ENCODE measurements at places on chromosomes 4 and X.

GRCh38 chr4:153260553-153261300 is 56.5 kb downstream of the TRIM2 start:
- DNase-seq = no peak

GRCh38 chrX:132795181-132795580 is 163.2 kb downstream of the HS6ST2 start:
- no peak for DNase-seq

DNA sequence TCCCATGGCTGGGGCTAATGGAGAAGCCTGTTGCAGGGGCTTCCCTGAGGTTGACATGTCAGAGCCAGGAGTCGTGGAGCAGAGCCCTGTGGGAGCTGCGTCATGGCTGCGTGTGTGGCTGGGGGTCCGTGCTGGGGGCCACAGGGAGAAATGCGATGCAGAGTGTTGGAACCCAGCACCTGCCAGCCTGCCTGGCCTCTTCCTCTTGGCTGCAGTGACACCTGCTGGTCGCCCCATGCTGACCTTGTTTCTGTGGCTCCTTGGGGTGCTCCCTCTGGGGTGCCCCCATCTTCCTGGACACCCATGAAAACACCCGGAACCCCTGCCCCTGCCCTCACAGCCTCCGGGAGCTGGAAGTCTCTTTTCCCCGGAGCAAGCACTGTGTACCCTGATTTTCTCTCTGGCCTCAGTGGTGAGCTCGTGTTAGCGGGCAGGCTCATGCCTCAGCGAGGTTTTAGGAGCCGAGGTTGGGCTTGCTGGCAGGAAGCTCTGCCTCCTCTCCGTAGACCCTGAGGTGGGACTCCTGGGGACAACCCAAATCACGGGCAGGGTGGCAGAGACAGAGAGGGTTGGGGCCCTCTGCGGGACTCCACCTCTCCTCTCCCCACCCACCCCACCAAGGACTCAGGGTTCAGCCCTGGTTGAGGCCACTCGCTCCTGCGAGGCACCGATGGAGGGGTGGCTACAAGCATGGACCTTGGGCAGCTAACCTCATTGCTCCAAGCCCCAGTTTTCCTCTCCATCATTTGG is 103.7 kb downstream of the SORCS2 start:
- no peak for DNase-seq

GRCh38 chrX:101676571-101676970 is 16.9 kb upstream of the ARMCX2 start:
- no peak for DNase-seq

DNA sequence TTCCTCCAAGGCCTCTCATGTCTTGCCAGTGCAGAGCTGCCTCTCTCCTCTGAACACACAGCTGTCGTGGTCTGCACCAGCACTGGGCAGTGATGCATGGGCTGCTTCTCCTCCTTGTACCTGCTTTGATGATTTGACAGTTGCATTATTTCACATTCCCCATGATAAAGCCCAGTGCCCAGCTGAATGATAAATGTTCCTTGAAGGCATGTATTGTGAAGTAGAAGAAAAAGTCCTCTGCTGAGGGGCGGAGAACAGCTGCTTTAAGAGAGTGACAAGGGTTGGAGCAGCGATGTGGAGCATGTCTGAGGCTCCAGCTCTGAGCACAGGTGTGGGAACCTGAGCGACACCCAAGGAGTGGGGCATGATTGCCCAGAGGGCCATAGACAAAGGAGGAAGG is 21.1 kb upstream of the TRIM2 start:
- DNase-seq = no peak

GRCh38 chrX:19875050-19875431 is 12.4 kb downstream of the SH3KBP1 start:
- DNase-seq = no peak

GRCh38 chr4:107155366-107155765 is 119.3 kb upstream of the DKK2 start:
- DNase-seq = no peak

DNA sequence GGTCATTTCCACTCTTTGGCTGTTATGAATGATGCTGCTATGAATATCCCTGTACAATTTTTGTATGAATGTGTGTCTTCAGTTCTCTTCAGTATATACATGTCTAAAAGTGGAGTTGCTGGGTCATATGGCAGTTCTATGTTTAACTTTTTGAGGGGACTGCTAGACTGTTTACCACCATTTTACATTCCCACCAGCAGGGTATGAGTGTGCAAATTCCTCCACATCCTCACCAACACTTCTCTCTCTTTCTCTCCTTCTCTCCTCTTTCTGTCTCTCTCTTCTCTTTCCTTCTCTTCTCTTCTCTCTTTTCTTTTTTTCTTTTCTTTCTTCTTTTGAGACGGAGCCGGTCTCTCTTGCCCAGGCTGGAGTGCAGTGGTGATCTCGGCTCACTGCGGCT is 7.8 kb downstream of the WWC2 start:
- DNase-seq = no peak

DNA sequence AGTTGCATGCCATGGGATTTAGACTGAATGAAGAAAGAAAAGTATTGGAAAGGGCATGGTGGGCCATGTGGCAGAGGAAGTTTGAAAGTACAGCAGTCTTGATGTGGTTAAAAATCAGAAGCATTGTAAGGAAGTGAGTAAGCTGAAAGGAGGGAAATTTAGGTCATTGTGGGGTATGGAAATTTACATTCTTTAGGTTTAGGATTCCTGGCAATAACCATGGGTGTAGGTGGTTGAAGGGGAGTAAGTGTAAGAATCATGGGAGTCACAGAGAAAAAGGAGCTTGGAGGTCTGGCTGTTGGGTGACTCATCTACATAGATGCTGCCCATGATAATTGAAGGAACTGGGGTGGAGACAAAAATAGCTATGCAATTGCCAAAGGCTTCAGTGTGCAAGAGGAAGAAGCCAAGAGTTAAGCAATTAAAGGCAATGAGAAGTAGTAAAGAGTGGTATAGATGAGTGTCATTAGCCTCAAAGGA is 243.8 kb upstream of the LDB2 start:
- DNase-seq = no peak

DNA sequence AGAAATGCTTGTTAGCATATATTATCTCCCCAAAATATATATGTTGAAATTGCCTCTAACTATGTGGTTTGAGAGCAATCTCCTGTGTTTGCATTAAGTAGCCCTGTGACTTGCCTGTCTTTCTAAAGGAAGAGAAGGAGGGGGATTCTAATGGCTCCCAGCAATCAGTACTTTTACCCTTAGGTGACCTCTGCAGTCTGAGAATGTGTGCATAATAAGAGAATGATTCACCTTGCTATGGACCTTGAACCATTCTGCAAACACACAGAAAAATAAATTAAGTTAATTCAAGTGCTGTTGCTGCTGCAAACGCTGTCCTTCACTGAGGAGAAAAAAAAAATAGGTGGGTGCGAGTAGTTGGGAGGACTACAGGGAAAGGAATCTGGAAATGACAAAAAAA is 322.2 kb downstream of the IQCM start:
- no peak for DNase-seq

DNA sequence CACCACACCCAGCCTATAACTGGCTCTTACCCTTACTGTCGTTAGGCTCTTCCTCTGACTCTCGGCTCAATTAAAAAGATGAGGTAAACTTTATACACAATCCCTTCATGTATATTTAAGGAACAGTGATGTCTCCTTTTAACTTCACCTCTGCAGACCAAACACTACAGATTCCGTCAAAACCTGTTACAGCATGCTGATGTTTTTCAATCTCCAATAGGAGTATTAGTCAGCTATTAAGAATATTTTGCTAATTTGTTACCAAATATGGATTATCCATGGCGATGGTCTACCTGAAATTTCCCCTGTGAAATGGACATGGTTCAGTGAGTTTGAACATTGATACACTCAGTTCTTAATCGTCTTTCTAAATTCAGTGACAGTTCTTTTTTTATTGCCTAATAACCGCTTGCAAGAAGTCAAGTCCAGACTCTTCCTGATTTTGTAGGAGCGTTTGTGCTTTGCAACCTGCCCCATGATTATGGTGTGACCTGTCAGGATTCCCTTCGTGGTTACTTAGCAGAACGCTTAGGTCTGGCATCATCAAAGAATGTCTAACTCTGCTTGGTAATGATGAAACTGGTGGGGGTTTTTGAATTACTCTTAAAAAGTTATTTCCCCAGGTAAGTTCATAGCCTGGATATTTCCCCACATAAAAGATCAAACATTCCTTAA is 72.2 kb upstream of the STOX2 start:
- no peak for DNase-seq

DNA sequence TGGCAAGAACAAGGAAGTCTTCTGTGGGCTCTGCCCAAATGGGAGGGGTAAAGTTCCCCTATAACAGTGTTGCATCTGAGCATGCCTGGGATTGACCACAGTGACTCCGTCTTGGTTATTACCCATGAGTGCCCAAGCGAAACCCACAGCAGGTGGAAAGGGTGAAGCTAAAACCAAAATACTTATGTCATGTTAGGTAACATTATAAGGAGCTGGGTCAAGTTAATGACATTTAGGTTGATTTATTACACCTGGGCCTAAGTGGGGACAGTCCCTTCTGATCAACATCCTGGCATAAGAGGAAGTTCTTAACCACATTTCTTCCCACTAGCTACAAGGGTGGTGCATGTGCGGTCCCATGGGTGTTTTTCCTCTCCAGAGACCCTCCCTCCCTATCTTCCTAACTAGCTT is 1.3 kb upstream of the ZNF732 start:
- DNase-seq = no peak

DNA sequence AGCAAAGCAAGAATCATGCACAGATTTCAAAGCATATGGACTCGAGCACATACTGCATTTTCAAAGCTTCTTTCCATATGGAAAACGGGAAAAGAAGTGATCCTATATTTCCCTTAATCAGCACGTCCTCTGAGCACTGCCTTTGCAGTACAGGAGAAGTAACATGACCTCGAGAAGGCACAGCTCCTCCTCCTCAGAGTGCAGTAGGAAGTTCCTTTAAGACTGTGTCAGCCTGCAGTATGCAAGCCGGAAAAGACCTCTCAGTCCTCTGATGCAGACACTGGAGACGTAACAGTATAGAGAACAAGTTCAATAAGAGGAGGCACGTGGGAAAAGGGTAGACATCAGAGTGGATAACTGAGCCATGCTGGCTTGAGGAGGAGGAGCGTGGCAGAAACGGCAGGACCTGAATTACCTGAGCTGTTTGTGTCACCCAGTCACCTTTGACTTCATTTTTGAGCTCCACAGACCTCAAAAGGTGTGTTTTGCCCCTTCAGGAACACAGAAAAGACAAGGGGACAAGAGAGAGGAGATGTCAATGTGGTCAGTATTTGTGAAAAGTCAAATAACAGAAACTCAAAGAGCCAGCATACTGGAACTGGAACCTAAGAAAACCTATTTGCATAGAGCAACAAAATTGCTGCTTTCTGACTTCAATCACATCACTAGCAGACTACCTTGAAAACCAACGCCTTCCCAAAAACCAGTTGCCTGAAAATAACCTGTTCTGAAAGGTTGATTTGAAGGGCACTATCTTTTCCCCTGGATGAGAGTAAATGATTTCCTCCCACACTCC is 20.8 kb downstream of the IRF2 start:
- no peak for DNase-seq

- no peak for DNase-seq
Observed at GRCh38 chrX:567891-568290, 62.7 kb upstream of the SHOX start.

- DNase-seq = no peak
Observed at GRCh38 chr4:15897577-15897976, 41.0 kb downstream of the FGFBP1 start.

- DNase-seq = no peak
Observed at GRCh38 chr4:144970597-144970996, 127.4 kb downstream of the ANAPC10 start.

GRCh38 chrX:71606536-71607216 is 11.6 kb downstream of the CXCR3 start:
- no peak for DNase-seq

DNA sequence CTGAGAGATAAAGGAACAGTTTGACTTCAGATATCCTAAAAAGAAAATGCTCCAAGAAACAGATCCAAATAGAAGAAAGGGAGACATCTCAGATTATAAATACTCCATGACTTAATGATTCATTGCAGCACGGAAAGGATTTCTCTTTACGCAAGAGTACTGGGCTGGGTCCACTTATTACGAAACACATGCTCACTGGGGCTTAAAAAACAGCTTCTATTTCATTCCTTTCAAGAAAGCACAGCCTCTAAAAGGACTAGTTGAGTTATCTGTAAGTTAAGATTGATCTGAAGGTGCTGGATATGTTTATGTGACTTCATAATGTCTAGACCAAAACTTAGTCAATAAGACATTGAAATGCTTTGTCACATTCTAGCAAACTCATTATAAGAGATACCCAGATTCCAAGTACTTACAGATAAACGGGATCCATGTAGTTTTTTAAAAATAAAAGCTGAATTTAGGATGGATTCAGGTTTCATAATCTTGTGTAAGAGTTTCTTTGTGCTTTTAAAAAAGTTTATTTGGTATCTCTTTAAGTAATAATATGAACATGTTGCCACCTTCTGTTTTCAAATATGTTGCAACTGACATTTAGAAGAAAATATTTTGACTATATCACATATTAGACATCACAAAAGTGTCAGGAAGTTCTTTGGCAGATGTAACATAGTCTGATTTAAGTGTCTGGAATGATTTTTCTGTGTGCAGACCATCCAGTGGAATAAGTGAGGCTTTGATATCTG is 109.5 kb upstream of the MYOZ2 start:
- DNase-seq = no peak

DNA sequence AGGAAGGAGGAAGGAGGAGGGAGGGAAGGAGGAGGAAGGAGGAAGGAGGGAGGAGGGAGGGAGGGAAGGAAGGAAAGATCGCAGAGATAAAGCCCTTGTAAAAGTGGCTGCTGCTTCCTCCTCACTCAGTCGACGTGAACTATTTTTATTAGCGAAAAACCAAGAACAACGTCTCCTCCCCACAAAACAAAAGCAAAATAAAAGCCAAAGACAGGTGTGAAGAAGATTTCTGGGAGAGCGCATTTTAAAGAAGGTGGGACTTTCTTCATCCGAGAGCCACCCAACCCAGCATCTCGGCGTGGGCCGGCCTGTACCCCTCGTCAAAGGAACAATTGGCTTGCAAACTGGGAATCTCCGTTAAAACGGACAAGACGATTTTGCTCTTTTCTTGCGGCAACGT is 40.7 kb upstream of the ASMTL start:
- no peak for DNase-seq

GRCh38 chr4:41692717-41693345 is 55.7 kb downstream of the PHOX2B start:
- no peak for DNase-seq

- no peak for DNase-seq
Observed at GRCh38 chr4:143658336-143658735, 42.1 kb downstream of the FREM3 start.

DNA sequence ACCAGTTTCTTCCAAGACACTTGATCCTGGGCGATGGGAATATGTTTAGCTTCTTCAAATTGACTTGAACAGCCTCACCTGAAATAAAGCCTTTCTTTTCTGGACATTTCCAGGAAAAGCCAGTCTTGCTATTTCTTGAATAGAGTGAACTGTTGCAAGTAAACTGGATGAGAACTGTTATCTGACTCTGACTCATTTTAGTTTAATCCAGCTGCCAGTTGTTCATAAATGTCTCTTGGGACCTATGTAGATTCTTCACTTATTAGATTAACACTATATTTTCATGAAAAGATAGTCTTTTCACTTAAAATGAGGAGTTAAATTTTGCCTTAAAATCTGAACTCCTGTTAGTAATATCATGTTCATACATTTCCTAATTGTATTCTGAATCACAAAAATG is 615.4 kb upstream of the GALNT7 start:
- no peak for DNase-seq

GRCh38 chr4:143559757-143560147 is 46.2 kb downstream of the SMARCA5 start:
- DNase-seq = no peak

GRCh38 chr4:177485528-177485927 is 43.3 kb upstream of the AGA start:
- DNase-seq = no peak
